ENCODE measurements at places on chromosomes 5 and 9.

- no peak for DNase-seq
Measured at GRCh38 chr5:73418244-73418691, 30.3 kb downstream of the FOXD1 start.

DNA sequence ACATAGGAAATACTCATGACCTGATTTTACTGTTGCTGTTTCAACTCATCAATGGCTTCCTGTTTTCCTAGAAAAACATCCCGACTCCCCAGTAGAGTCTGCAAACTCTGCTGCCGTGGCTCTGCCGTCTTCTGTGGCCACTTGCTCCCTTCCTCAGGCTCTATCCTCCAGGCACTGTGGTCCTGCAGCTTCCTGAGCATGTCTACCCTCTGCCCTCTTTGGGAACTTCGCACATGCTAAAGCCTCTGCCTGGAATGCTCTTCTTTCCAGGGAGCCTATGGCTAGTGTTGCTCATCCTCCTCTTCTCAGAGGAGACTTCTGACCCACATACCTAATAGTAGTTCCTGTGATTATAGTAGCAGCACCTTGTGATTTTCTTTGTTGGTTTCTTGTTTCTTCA lies 256.9 kb downstream of the MAN2A1 start:
- DNase-seq: no peak

GRCh38 chr5:73188764-73189531 lies 16.0 kb downstream of the TMEM174 start:
- DNase-seq: no peak

DNA sequence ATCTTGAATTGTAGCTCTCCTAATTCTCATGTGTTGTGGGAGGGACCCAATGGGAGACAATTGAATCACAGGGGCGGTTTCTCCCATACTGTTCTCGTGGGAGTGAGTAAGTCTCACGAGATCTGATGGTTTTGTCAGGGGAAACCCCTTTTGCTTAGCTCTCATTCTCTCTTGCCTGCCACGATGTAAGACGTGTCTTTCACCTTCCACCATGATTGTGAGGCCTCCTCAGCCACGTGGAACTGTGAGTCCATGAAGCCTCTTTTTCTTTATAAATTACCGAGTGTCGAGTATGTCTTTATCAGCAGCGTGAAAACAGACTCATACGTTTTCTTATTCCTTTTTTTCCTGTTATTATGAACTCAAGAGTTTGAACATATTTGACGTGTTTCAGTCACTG lies 39.1 kb downstream of the RETREG1 start:
- no peak for DNase-seq

- DNase-seq: no peak
Measured at GRCh38 chr5:73442231-73442811, 6.3 kb downstream of the FOXD1 start.

DNA sequence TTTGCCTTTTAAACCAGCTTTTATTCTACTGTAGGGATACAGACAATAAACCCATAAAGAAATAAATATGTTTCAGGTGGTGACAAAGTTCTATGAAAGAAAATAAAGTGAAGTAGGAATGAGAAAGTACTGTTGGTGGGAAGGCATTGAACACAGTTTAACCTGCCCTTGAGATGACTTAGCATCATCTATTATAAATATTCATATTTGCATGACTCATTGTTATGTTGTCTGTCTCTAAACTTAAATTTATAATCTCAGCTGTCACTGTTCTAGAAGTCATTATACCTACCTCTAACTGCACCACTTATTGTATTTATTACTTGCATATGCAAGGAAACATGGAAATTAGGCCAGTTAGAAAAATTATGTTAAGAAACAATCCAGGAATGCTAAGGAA lies 202.2 kb downstream of the CHSY3 start:
- DNase-seq: no peak

DNA sequence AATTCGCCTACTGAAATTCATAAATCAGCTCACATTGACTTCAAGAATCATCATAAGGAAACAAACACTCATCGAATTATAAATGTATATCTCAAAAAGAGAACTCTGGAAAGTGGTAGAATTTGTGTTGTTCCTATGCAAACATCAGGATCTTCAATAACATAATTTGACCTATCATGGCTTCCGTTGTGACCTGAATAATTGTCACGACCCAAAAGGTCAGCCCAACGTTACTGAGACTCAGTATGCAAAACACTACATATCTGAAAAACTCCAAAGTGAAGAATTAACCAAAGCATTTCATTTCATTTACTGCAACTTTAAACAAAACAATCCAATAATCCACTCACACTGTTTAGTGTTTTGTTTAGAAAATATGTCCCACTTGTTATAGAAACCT lies 1.2 kb downstream of the RAPGEF6 start:
- DNase-seq: no peak

GRCh38 chr5:169757016-169757415 lies 119.9 kb downstream of the DOCK2 start:
- DNase-seq: no peak

- DNase-seq: no peak
Measured at GRCh38 chr5:180155365-180155926, 53.6 kb downstream of the RASGEF1C start.

DNA sequence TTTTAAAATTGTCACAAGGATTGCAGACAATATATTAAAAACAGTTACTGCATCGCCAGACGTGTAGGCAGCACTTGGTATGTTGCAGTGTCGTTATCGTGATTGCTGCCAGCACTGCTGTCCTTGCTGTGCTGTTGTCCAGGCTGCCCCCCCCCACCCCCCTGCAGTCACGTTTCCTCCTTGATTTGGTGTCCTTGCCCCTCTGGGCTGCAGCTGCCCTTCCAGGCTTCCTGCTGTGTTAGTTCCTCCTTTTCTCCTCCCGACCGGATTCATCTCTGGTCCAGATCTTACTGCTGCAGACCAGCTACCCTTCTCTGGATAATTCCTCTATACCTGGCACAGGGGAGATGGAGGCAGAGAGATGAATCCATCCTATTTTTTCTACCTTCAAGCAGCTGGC lies 298.9 kb downstream of the TRIM32 start:
- no peak for DNase-seq

- DNase-seq: no peak
Measured at GRCh38 chr9:123257276-123257675, 11.1 kb downstream of the STRBP start.

DNA sequence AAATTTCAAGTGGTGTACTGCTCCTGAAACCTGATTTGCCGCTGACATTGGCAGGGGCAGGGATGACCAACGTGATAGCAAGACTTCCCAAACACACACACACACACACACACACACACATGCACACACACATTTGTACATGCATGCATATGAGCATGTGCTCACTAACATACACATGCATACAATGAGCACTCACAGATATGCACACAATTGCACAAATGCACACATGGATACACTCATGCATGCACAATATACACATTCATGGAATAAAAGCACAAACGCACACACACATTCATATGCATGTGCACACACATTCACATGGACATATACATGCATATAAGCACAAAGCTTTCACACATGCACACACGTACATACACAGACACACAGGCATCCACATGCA lies 181.2 kb upstream of the ZNF618 start:
- no peak for DNase-seq

GRCh38 chr5:126104951-126105350 lies 318.3 kb upstream of the GRAMD2B start:
- no peak for DNase-seq

DNA sequence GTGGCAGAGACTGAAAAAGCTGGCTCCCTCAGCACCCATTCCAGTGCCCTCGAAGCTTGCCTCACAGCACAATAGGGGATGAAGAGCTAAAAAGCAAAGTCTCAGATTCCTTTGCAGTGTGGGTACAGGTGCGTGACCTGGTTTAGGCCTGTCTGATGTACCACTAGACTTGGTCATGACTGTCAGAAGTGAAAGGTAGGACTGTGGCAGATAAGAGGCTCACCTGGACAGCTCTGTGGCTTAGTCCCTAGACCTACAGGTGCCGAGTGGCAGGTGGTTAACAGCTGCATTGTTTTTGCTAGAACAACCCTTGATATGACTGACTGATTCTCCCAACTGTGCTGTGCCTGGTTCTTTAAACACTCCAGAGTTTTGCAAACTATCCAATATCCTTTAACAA lies 14.7 kb upstream of the SFXN1 start:
- no peak for DNase-seq

- DNase-seq: no peak
Measured at GRCh38 chr5:44099643-44100042, 289.6 kb downstream of the FGF10 start.

- DNase-seq: no peak
Measured at GRCh38 chr9:86301686-86302085, 19.3 kb upstream of the ISCA1 start.

DNA sequence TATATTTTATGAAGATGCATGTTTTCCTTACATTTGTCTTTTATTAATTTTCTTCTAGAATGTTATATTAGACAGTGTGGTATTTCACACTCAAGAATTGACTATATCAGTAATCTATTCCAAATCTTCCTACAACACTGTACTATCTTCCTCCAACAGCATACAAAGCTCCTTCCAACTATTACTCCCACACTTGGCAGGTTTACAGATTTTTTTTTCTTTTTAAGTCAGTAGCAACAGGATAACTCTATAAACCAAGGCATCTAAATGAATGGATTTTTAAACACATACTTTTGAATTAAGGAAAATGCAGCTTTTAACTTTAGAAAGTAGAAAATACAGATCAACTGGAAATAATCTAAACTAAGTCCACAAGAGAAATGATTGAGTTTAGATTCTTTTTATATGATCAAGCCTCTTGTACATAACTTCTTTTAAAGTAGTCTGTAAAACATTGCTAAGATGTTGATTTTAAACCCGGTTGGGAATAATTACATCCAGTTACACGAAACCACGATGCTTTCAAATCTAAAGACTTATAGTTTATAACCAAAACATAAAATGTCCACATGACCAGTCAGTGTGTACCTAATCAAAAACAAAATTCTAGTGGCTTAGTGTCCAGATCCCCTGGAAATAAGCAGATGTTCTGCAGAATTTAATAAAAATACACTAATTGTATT lies 281.6 kb downstream of the ADAMTS6 start:
- no peak for DNase-seq

- DNase-seq: no peak
Measured at GRCh38 chr9:105932276-105932675, 237.9 kb downstream of the TMEM38B start.

- DNase-seq: no peak
Measured at GRCh38 chr9:129146441-129146941, 31.6 kb downstream of the IER5L start.

DNA sequence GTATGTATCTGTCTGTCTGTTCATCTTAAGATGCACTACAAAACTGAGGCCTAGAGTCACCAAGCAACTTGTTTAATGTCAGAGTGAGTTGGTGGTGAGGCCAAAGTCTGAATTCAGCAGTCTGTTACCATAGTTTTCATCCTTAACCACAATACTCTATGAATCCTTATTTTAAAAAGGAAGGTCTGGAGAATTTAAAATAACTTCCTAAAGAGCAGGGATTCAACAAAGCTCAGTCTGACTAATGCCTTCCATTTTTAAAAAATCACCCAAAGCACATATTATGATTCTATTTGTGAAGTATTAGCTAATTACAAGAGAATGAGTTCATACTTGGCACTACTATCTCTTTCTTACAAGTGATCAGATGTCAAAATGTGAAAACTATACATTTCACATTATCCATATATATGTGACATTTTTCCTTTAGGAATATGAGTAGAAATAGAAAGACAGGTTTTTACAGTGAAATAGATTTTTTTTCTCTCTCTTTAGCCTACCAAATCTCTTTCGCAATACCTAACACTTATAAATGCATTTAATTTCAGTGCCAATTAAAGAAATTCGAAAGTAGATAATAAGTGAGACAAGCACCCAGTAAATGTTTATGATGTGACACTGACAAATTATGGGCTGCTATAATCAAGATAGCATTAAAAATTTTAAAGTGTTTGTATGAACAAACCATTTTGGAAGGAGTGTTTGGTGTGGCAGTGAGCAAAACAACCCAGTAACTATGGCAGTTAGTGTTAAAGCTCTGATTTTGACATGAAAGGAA lies 102.3 kb upstream of the CDKN2B start:
- no peak for DNase-seq

DNA sequence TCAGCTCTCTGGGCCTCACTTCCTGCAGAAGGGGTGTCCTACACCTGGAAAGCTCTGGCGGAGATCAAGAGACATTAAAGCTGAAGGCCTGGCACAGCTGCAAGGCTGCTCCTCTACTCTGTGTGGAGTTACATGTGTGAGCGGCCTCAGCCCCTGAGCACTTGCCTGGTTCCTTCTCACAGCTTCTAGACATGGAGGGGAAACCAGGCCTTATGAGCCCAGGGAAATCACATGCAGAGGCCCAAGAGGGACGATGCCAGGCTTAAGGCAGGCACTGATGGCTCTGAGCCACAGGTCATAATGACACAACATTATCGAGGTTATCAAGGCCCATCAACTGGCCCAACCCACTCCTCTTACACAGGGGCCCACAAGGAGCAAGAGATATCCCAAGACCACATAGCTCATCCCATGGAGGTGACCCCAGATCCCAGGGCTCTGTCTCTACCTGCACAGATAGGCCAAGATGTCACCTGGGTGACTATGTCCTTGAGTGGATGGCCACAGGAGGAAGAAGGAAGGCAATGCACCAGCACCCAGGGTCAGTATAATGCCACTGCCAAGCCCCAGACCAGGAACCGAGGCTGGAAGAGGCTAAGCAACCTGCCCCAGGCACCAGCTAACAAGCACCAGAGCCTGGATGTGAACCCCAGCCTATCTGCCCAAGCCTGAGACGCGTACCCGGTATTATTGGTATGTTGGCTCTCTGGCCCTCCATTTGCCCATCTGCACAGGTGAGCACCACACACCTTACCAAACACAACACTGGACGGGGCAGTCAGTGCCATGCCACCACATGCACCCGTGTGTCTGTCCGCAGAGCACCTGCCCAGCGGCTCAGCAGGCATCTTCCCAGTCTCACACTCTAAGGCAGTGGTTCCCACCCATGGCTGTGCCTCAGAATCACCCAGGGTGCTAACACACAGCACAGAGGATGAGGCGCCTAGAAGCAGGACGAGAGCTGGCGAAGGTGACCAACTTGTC lies 143.3 kb downstream of the GABBR2 start:
- no peak for DNase-seq

GRCh38 chr5:2575292-2575691 lies 176.2 kb downstream of the IRX2 start:
- DNase-seq: no peak

DNA sequence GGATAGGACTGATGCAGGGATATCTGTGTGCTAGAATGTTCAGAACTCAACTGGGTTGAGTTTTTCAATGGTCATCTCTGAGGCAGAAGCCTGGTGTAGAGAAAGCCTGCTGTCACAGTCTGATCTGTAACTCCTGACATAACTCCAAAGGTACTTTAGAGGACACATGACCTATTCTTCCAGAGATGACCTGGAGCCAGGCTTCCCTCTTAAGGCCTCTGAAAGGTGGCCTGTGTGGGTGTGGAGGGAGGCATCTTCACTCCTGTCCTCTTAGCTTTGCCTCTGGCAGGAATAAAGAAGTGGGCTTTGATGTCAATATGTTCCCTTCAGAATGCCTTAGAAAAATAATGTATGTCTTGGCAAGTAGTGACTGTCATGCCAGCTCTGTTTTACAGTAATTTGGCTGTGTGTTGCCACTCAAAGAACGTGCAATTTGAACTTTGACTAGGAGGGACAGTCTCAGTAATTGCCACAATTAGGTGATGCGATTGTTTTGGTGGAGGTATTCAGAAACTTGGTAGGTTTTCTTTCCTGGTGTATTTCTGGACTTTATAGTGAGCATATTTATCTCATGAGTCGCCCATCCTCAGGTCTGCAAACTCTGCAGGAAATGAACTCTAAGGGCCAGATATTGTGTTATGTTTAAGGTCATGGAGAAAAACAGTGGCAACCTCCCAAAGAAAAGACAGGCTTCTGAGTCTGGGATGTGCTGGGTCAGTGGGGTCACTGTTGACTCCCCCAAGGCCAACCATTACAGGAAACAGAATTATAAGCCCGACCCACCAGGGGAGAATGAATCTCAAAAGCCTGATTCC lies 3.2 kb upstream of the C5orf63 start:
- no peak for DNase-seq

Measured in kidney epithelial cell (primary cell).